ENCODE measurements at places on chromosomes 2 and 18.
A peak's percentile ranks its signal among the peaks of the same experiment; 100 is the strongest.

DNA sequence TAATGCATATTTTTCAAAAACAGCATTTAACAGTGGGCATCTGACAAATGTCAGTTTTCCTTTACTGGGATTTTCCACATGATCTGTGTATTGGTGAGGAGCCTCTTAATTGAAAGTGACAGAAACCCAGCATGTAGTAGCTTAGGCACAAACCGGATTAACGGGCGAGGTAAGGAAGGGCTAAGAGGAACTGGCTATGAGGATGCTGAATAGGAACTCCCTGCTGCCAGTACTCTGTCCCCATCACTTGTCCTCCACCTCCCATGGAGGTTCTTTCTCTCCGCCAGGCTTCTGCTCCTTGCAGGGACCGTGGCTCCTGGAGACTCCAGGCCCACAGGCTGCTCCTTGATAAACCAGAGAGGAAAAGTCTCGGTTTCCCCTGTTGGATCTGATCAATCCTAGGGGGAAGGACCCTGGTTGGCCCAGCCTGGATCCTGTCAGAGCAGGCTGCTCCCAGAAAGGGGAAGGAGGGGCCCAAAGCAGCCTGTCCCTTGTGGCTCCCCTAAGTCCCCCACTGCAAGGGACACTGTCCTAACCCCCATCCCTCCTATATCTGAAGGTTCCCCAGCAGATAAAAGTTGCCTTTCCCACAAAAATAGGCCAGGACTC is 10.3 kb downstream of the TEX44 start:
- DNase-seq, result no peak

- no peak for DNase-seq
These were observed 40.3 kb downstream of the HRH4 start for GRCh38 chr18:24500766-24501165.

DNA sequence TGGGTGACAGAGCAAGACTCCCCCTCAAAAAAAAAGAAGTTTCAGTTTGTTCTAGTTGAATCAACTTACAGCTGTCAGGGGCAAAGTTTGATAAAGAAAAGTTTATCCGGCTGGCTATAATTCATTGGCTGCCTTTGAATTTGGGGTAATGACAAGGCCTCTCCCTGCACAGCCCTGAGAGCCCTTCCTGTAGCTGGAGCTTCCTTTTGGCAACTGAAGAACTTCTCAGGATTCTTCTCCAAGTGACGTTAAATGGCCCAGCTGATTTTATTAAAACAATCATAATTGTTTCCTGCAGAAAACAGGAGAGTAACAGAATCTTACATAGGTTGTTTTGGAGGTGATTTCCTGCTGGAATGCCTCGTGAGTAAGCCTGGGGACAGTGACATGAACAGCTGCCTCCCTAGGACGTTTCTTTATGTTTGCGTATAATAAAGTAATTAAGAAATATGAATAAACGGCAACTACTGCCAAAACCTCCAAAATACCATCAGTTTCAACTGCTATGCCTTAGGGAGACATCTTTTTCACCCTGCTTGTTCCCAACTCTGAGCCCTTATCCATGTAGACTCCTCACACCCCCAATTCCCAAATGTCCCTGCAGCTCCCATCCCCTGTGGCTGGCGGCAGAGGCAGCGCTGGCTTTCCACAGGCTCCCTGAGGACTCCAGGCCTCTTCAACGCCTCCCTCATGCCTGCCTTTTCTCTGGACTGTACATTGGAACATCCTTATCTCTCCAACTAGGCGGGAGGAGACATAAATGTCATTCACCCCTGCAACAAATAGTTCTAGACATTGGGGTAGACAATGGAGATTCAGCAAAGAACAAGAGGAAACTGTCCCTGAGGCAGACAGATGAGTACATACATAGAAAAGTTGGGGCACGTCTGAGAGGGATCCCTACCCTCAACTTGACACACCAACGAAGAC is 59.2 kb upstream of the FZD7 start:
- DNase-seq, result no peak

DNA sequence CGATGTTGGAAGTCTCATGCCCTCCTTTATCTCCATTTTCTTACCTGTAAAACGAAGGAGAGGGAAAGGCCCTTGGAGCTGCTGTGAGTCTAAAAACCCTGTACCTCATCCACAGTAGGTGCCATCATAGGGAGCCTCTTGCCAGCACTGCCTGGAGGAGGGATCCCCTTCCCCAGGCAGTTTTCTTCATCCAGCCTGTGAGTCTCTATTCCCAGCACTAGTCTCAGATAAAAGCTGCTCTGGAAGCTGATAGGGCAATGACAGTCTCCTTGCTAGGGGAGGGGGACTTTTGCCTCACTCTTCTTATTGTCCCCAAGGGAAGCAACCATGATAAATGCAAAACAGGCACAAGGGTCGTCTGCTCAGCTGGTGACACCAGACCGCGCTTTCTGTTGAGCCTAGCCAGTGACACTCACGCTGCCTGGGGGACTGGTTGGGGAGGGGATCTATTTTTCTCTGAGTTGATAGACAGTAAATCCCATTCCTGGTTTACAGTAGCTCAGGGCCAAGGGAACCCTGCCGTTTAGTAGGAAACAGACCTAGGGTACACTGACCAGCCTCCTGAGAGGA is 139.5 kb upstream of the NABP1 start:
- no peak for DNase-seq

DNA sequence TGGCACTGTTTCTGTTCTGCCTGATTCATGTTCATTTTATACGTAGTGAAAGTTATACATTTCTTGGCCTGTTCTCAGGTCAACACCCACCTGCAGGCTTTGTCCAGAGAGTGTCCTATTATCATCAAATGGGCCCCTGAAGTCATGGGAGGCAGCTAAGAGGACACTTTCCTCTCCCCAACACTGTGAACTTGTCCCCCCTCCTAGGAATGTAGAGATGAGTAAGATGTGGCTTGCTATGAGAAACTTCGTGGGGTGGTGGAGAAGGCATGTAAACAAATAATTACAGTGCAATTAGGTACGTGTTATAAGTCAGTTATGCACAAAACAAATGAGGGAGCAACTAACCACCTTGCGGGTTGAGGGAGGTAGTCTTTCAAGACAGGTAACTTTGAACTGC is 57.9 kb downstream of the COL4A3 start:
- no peak for DNase-seq

DNA sequence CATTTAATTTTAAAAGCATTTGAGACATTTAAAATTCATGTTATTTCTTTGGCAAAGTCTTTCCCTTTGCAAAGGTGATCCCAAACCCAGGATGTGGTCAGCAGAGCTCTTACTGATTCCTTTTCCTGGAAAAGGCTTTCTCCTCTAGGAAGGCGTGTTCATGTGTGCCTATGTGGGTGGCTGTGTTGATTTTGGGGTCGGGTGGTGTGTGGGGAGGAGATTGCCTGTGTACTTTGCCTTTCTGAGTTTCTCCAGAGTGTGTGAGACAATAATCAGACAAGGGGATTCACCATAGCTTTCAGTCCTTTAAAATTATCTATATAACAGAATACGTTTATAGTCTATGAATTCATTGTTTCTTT is 173.2 kb downstream of the SOCS6 start:
- no peak for DNase-seq

DNA sequence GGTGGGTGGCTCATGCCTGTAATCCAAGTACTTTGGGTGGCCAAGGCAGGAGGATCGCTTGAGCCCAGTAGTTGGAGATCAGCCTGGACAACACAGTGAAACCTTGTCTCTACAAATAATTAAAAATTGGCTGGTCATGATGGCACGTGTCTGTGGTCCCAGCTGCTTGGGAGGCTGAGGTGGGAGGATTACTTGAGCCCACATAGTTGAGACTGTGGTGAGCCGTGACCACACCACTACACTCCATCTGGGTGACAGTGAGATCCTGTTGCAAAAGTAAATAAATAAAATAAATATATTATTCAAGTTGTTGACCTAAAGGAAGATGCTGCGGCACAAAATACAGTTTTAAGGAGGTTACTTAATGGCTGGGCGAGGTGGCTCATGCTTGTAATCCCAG is 72.7 kb downstream of the LAMA3 start:
- DNase-seq, result no peak

DNA sequence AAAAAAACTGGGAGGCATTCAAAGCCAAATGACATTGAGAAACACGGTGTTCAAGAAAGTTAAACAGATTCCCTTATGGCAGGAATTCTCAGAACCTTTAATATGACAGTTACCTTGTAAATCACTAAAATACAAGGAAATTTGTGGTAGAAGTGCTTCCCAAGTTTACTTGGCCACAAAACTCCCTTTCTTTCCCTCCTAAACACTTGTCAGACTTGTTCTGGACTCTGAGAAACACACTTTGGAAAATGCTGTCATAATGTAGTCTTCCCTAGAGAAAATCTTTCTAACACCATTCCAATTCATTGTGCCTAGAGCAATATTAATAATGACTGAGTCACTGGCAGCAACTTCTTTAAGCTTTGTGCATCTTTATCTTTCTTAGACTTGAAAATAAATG is 140.4 kb downstream of the ANKRD44 start:
- no peak for DNase-seq

- no peak for DNase-seq
These were observed 377.6 kb downstream of the RND3 start for GRCh38 chr2:150109912-150110311.

DNA sequence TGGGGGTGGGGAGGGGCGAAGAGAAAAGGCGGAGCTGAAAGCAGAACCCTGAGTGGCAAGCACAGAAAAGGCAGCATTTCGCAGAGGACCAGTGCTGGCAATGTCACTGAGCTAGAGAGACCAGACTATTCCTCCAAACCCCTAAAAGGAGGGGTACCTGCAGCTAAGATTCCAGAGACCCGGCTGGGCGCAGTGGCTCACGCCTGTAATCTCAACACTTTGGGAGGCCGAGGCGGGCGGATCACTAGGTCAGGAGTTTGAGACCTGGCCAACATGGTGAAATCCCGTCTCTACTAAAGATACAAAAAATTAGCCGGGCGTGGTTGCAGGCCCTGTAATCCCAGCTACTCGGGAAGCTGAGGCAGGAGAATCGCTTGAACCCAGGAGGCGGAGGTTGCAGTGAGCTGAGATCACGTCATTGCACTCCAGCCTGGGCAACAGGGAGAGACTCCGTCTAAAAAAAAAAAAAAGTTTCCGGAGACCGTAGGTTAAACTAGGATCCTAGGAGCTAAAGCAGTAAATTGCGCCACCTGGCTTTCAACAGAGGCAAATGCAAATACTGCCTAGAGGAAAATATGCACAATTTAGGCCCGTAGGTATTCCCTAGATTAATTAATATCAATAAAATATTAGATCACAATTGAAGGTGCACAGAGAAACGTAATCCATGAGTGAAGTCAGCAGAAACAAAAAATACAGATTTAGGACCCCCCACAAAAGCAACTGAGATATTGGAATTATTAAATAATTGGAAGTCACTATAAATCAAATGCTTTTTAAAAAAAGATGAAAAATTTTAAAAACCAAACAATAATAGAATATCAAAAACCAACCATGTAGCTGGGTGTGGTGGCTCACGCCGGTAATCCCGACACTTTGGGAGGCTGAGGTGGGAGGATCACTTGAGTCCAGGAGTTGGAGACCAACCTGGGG is 4.9 kb downstream of the UCN start:
- peak; percentile 82 for DNase-seq

- no peak for DNase-seq
These were observed 303.2 kb upstream of the MC4R start for GRCh38 chr18:60675801-60676200.

DNA sequence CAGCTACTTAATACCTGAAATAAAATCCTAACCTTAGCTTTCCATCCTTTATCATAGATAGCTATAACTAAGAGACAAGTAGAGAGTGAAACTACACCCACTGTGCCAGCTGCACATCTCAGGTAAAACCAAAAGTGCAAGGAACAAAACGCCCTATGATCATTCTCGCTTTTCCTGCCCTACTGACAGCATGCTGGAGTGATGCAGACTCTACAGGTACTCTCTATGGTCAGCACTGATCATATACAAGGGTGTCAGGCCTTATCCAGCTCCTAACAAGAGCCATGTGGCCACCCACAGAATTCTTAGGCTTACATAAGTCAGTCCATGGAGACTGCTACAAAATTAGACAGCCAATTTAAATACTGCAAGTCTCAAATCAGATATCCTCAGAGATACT is 45.6 kb downstream of the REV1 start:
- DNase-seq, result no peak

DNA sequence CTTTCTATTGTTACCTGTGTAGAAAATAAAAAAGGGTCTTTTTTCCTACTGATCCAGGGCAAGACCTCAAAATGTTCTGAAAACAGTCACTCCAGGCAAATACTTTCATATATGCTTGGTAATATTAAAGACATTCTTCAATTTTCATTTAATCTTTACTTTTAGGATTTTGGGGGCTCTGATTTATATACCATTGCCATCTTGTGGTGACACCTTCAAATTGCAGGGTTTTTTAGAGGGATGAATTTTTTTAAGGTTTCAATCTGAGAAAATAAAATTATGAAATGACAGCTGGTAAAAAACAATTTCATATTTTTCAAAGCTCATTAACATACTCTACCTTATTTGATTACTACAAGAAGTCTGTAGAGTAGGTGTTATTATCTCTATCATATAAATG is 26.8 kb downstream of the MAPK4 start:
- peak; percentile 54 for DNase-seq

DNA sequence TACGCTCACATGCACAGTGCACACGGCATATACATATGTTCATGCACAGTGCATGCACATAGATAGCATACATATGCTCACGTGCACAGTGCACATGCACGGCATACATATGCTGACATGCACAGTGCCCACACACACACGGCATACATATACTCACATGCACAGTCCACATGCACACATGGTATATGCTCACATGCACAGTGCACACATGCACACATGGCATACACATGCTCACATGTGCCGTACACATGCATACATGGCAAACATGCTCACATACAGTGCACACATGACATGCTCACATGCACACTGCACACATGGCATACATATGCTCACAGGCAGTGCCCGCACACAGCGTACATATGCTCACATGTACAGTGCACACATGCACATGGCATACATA is 97.7 kb upstream of the CTDP1 start:
- DNase-seq, result no peak

DNA sequence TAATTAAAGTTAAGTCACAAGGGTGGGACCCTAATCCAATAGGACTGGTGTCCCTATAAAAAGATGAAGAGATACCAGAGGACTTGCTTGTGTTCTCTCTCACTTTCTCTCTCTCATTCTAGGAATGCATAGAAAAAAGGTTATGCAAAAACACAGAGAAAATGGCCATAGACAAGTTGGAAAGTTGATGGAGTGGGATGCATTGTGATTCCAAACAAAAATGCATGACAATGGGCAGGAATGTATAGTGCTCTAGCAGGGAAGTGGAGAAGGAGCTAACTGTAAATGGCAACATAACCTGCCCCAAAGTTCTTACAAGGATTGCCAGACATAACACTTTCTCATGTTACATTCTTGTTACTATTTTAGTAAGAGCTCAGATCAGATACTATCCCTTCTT is 301.6 kb upstream of the LRATD1 start:
- DNase-seq, result peak; percentile 7

DNA sequence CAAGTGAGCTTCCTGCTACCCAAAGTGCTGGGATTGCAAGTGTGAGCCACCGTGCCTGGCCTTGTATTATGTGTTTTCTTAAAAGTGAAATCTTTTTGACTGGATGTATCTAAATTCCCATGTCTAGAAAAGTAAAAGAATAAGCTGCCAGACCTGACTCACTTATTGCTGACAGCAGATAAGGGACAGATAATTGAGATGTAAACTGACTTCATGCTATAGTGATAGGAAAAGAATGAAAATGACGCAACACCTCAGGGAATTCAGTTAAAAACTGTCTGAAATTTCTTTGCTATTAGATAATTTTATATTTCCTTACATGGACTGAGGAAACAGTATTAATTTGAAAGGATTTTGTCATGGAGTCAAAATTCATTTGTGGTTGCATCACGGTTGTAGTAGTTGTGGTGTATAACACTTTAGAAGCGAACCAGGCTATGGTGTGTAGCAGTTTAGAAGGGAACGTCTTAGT is 19.4 kb downstream of the TTC27 start:
- no peak for DNase-seq

All from H7 (cell line).